ENCODE measurements at places on chromosomes 1 and 21.
A peak's percentile ranks its signal among the peaks of the same experiment; 100 is the strongest.

- DNase-seq, result no peak
Measured at GRCh38 chr1:217133958-217134856, 411.0 kb upstream of the ESRRG start.

GRCh38 chr21:35521293-35521692 lies 472.2 kb upstream of the RUNX1 start:
- no peak for DNase-seq

DNA sequence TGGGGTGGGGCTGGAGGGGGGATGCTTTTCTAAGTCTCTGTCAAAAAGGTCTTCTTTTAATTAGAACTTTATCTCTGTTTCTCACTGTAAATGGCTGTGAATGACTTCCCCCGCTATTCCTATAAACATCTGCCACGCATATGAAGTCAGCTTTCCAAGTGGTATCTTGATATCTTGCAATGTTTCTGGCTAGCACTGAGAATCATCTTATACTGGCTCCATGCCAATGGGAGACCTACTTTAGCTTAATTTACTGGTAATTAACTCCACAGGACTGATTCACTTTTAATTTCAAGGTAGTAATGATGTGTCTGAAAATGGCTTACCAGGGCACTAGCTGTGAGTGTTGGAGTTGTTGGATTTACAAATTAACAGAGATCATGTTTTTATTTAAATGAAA lies 4.3 kb downstream of the GPR88 start:
- no peak for DNase-seq

DNA sequence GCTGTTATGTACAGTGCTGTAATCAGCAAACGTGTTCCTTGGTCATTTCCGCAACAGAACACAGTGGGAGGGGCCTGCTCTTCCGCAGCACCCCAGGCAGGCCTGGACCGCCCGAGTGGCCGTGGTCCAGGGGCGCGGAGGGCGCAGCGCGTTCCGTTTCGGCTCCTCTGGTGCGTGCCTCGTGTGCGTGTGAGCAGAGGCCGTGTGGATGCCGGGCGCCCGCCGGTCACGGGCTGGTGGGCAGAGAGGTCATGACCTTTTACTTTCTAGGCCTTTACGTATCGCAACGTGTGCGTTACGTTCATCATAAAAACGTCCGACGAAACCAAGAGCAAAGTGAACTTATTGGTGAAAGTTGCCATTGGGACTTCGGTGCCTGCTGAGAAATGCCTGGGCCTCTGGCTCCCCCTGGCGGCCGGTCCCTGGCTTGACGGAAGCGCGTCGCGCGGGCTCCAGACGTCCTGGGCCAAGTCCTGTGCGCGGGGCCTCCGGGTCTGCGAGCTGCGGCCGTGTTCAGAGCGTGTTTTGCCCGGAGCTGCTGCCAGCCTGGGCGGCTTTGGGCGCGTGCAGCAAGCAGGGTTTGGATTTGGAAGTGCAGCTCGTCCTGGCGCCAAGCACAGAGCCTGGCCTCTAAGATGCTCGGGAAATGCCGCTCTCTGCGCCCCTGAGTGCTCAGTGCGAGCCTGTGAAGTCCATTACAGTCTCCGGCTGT lies 34.4 kb downstream of the COL18A1 start:
- DNase-seq, result no peak

DNA sequence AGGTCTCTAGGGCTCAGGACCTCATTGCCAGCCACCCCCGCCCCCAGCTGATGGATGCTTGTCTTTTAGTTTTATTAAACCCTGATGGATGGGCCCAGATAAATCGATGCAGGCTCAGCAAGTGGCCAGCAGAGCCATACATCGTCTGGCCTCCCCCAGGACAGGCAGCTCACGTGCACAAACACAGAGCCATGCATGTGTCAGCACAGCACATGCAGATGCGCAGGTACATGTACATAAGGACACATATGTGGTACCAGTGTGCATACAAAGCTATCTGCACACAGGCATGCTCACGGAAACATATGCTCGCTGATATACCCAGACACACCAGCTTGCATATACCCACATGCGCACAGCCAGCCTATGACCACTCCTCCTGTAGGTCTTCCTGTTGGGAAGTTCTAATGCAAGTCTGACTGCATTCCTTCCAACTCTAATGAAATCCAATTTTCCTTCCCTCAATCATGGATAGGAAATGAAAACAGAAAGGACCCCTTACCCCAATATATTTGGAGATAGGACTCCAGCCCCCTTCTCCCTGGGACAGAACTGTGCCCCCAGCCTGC lies 897 bp downstream of the COL16A1 start:
- no peak for DNase-seq

GRCh38 chr1:73673971-73674370 lies 524.0 kb downstream of the LRRIQ3 start:
- DNase-seq, result peak; percentile 9

- no peak for DNase-seq
Measured at GRCh38 chr21:37281579-37281978, 14.4 kb upstream of the VPS26C start.

GRCh38 chr1:93571623-93572310 lies 109.9 kb downstream of the BCAR3 start:
- DNase-seq, result no peak

DNA sequence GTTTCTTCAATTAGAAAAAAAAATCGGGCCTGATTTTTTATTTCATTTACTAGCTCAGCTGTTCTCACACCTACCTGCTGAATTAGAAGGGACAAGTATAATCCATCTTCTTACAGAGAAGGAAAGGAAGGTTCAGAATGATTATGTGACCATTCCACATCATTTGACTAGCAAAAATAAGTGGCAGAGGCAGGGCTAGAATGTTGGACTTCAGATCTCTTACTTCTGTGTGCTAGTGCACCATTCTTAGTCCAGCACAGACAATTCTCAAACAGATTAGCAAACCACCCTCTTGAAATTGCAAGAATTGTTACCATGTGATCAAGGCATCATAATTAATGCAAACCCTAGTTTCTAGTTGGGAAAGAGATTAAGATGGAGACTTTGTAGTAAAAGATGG lies 32.7 kb downstream of the CTH start:
- no peak for DNase-seq

DNA sequence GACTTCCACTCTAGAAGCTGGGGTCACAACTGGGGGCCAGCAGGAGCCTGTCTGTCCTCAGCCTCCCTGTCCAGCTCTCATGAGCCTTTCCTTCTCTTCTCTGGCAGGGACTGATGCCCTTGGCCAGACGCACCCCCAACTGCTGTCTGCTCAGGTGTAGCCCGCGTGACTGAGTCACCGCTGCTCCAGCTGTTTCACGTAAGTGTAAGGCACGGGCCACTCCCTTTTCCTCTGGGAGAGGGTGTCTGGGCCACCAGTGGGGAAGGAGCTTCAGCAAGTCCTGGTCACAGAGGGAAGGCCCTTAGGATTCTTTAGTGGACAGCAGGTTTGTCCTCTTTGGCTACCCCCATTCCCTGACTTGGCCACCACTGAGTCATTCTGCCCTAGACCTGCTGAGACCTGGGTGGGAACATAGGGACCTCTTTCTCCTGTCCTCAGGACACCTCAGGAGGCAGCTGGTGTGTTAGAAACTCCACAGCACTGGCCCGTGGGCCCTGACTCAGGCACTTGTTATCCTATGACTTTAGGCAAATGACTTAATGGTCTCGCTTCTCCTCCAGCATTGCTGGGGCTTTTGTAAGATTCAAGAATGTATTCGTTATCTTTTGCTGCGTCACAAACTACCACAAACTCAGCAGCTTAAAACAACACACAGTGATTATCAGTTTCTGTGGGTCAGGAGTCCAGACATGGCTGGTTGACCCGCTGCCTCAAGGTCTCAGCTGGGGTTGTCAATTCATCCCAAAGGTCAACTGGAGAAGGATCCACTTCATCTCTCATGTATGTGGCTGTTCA lies 64.8 kb downstream of the FAM163A start:
- DNase-seq, result peak; percentile 89

DNA sequence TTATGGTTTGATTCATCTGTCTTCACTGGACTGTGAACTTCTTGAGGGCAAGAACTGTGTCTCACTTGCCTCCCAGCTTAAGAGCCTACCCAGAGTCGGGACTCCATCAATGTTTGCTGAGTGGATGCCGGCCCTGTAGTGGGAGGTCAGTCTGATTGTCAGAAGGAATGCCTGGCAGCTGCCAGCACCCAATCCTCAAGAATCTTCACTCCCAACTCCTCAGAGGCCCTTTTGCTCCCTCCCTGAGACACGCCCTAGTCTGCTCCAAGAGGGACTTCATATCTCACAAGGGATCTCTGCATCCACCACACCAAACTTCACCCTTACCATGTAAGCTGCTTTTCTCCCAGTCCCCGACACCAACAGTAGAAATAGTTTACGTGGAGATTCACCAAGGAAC lies 15.2 kb upstream of the KDM4A start:
- no peak for DNase-seq

DNA sequence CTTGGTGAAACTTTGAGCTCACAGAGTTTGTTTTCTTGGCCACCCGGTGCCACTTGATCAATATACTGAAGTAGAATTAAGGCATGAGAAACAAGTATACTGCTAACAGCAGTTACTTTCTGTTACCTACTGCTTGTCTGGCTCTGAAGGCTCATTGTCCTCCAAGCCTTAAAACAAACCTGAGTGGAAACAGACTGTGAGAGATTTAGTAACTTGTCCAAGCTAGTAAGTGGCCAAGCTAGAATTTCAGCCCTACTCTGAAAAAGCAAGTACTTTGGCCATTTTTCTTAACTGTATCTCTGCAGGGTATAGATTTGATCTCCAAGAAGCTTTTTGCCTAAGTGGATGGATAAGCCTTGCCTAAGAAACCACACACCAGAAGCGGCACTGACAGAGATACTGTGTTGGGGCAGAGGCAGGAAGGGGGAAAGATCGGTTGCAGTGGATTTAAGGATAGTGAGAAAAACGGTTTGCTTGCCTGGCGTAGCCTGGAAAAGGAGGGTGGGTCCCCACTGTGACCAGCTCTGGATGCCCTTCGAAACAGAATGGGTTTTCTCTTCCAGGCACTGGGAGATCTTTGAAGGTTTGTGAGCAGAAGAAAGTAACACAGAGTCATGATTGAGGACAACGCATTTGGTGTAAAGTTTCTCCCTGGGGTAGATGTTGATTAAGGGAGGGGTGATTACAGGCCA lies 2.1 kb upstream of the MACO1 start:
- DNase-seq, result no peak

DNA sequence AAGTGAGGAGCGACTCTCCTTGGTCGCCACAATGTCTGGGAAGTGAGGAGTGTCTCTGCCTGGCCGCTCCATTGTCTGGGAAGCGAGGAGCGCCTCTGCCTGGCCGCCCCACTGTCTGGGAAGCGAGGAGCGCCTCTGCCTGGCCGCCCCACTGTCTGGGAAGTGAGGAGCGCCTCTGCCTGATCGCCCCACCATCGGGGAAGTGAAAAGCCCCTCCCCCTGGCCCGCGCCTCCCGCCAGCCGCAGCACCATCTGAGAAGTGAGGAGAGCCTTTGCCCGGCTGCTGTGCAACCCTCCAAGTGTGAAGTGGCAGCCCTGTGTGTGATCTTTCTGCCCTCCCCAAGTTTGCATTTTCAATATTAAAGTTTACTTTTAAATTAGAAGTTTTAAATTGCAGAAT lies 95.0 kb upstream of the PPP2R5A start:
- DNase-seq, result no peak

DNA sequence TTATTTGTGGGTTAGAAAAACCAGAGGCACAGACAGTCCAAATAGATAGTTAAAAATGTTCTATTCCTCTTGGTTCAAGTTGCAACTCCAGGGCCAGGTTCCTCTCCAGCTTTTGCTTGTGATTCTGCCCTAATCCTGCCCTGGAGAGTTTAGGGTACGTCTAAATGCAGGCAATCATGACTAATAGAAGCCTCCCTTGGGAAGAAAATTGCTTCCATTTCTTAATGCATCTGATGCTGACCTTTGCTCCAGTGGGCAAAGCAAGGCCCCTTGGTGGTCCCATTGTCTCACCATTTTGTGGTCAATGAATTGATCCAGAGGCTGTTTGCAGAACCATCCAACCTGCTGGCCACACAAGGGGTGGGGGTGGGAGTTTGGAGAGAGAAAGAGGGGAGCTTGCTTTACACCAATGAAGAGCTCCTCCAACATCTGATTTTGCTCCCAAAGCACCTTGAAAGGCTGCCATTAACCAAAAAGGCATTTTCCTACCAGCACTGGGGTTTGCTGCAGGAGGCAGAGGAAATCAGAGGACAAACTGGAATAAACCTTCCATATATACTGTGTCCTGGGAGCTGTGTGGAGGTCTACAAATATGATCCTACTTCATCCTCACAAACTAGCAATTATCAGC lies 31.3 kb downstream of the C8B start:
- no peak for DNase-seq

GRCh38 chr1:16046842-16047241 lies 3.3 kb downstream of the CLCNKB start:
- DNase-seq, result no peak

GRCh38 chr1:110227774-110228173 lies 17.7 kb downstream of the KCNC4 start:
- no peak for DNase-seq

GRCh38 chr1:77938651-77939050 lies 40.2 kb downstream of the FUBP1 start:
- DNase-seq, result no peak

DNA sequence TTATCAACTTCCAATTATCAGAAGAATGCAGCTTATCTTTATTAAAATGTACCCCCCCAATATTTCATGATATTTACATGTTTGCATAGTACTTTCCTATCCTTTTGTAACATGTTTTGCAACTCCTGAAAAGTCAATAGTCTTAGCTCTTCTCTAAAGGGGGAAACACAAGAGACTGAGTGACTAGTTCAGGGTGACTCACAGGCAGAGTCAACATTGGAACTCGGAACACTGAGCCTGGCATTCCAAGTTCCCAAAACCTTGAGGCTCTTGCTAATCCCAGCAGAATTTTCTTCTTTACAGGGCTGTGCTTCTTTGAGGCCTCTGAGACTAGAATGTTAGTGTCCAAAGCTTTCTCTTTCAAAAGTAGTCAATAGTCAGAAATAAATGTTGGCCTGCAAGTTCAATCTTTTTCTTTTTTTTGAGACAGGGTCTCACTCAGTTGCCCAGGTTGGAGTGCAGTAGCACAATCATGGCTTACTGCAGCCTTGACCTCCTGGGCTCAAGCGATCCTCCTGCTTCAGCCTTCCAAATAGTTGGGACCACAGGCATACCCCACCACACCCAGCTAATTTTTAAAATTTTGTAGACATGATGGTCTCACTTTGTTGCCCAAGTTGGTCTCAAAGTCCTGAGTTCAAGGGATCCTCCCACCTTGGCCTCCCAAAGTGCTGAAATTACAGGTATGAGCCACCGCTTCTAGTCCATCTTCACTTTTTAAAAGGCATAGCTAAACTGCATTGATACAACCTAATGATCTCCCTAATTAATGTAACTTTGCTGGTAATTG lies 37.5 kb downstream of the ZNF281 start:
- DNase-seq, result peak; percentile 72

GRCh38 chr21:14838400-14838799 lies 226.4 kb downstream of the NRIP1 start:
- DNase-seq, result no peak

DNA sequence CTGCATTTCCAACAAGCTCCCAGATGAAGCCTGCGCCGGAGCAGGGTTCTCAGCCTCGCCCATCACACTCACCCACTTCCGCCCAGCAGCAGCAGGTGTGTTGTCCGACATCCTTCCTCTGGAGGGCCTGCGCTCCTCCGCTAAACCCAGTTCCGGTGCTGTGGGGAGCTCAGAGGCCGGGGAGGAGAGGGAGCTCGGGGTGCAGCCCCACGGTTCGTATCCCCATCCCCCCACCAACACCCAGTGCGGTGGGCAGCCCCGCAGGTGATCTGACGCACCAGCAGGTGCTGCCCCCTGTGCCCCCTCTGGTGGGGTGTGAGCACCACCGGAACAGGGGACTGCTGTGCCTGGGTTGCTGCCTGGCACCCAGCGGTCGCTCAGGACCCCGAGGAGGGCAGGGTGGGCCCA lies 3.4 kb upstream of the PEX10 start:
- no peak for DNase-seq
